ENCODE measurements at places on chromosomes 1 and 21. TPM values are rescaled to one million over a fixed set of nuclear protein-coding genes. Genes with fewer than 3 reads are reported as not detected.

The PCSK9 gene
- total RNA-seq: 0.50 TPM

The FGR gene
- 0.17 TPM for total RNA-seq

The FCRL1 gene
- not detected for total RNA-seq

The KCNC4 gene
- 8.6 TPM for total RNA-seq

The KRTAP12-2 gene
- not detected for total RNA-seq

The TGFB2 gene
- 9.9 TPM for total RNA-seq

The SFT2D2 gene
- total RNA-seq: 58.2 TPM

The TTC13 gene
- 11.8 TPM for total RNA-seq

The DNAJC11 gene
- 44.5 TPM for total RNA-seq

The KCNT2 gene
- 2.5 TPM for total RNA-seq

All from smooth muscle cell of trachea (primary cell).